ENCODE measurements at places on chromosomes 1 and 21.

DNA sequence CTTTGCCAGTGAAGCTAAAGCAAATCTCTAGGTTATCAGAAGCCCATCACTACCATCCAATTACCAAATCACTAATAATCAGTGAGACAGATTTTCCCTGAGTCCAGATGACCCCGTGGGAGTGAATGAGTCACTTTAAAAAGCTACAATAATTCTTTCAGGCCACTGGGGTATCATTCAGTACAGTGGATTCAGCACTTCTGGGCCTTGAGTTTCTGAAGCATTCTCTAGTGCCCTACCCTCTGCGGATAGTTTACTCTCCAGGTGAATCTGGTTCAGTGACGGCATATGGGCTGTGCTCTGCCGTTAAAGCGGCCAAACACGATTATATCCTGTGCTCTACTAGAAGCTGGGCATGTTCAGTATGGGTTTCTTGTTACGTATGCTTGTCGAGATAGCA is 26.1 kb downstream of the NR5A2 start:
- no peak for DNase-seq

DNA sequence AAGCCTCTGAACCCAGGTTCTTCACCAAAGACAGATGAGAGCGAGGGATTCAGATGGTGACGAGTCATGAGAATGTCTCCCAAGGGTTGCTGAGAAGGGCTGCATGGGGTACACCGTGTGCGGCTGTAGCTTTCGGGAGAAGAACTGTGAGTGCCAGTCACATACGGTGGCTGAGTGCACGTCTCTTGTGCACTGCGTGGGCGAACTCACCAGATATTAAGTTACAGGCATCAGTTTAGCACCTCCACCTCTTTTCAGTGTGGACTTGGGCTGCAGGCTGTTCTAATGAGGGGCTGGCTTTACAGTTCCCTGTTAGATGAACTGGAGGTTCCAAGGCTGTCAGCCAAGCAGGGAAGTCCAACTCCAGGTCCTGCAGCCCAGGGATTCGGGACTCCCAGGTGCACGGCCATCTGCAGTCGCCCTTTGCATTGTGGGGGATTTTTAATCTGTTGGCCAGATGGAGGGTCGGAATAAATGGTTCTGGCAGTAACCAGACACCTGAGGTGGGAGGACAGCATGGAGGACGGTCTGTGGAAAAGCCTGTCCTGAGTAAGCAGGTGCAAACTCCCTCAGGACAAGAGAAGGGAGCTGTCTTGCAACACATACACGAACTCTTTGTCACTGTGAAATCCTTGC is 26.5 kb upstream of the AVPR1B start:
- DNase-seq = no peak

- DNase-seq = no peak
Observed at GRCh38 chr1:64476251-64476952, 6.5 kb downstream of the CACHD1 start.

GRCh38 chr1:30335997-30336390 is 387.4 kb downstream of the MATN1 start:
- no peak for DNase-seq

GRCh38 chr1:210415846-210416448 is 87.2 kb downstream of the HHAT start:
- no peak for DNase-seq
